Endodermal cell (in vitro differentiated cells): ENCODE measurements at places on chromosomes 5 and 9.
A peak's percentile ranks its signal among the peaks of the same experiment; 100 is the strongest.

DNA sequence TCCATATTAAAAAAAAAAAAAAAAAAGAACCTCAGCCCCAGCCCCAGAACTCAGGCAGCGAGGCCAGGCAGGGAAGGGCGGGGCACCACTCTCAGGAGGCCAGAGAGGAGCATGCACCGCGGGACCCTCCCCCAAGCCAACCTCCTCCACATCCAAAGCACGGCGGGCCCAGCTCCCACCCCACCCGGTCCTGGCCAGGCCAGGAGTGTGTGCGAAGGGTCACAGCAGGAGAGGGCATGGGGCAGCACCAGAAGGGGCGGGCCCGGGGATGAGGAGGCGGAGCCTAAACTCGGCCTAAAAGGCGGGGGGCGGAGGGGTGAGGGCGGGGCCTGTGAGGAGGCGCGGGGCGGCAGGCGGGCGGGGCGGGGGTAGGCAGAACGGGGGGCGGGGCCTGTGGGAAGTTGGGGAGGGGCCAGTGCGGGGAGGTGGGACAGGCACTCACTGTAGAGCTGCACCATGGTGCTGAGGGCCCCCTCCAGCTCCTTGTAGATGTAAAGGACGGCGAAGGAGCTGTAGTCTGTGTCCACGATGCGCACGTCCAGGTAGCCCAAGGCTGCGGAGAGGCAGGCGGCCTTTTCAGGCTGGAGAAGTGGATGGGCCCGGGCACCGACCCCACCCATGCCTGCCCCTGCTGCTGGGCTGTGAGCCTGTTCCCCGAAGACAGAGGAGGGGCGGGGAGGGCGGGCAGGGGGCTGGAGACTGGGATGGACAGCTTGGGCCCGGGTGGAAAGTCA, 1.2 kb downstream of the LCN15 start:
- peak; percentile 97 for DNase-seq

- DNase-seq = no peak
Observed at GRCh38 chr5:116035123-116035522, 2.9 kb downstream of the ARL14EPL start.

GRCh38 chr5:56963246-56963645, 11.3 kb upstream of the MIER3 start:
- DNase-seq = no peak

DNA sequence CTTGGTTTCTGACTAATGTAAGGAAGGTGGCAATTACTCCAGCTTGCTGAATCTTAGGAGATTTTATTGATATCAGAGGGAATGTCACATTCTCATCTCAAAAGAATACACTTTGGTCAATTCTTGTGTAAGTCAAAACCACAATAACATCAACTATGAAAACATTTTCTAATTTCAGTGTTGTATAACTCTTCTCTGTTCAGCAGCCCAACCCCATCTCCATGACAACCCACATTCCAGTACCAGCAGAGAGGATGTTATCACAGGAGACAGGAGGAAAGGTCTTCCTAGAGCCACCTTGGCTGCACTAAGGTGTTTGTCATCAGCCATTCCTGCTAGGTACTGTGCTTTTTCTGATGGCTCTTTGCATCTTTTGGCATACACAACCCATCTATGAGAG, 529.1 kb upstream of the BRINP1 start:
- no peak for DNase-seq

- no peak for DNase-seq
Observed at GRCh38 chr9:123517512-123517911, 161.5 kb downstream of the CRB2 start.

DNA sequence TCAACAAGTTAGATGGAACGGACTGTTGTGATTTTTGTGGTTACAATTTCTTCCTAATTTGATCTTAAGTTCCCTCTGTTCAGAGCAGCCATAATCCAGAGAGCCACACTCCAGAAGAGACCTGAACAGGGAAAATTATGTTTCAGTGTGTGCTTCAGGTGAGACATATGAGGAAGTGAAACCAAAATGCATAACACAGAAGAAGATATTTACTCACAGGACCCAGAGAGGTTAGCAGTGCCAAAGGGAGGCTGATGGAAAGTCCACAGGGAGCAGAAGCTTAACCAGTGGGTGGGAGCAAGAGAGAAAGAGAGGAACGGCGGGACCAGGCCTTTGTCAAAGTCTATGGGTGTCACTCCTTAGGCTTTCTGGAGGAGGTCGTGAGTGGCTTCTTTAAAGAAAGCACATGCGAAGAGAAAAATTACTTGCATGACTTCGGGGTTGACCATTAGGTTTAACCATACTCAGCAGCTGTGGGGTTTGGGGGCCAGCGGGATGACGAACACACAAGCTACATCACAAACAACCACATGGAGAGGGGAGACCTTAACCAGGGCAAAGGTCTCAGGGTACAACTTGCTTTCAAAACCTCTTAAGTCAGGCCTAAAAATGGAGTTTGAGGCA, 141.4 kb downstream of the MED10 start:
- DNase-seq = no peak

- no peak for DNase-seq
Observed at GRCh38 chr5:88824141-88824540, 58.8 kb downstream of the MEF2C start.

- DNase-seq = no peak
Observed at GRCh38 chr9:106305428-106306133, 557.4 kb upstream of the ZNF462 start.

DNA sequence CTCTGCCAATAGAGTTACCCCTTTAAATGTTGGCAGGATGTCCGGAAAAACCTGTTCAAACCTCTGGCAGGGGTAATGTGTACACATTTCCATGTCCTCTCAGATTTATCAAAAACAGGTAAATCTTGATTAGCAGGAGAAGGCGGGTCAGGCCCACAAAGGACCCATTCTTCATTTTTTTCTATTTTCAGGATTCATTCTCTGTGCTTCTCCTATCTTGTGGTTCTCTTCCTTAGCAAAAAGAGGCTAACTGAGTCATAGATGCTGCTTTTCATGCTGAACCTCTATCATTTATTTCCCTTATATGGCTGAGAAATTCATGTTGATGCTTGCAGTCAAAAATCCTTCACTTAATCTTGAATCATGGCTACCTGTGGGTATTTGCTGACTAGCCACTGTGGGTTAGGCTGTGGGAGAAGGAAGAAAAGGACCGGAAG, 112.7 kb upstream of the IQGAP2 start:
- DNase-seq = no peak

- DNase-seq = no peak
Observed at GRCh38 chr5:2833556-2833955, 82.1 kb upstream of the IRX2 start.

DNA sequence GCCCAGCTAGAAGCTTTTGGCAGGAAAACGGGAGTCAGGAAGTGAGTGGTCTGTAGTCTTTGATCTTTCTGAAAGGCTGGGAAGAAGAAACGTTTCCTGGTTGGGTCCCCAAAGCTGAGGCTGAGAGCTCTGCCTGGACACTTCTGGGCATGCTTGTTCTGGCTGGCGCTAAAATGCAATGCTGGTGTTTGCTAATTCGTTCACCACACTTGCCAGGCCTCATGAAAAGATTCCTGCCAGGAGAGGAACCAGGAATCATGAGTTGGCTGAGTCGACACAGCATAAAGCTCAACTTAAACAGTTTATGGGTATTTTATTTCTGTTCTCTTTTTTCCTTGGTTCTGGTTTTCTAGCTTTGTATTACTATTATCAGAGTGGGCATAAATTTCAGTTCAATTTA, 10.7 kb upstream of the PTGR1 start:
- no peak for DNase-seq

GRCh38 chr9:109974143-109974917, 194.3 kb downstream of the PALM2AKAP2 start:
- DNase-seq = peak; percentile 19

DNA sequence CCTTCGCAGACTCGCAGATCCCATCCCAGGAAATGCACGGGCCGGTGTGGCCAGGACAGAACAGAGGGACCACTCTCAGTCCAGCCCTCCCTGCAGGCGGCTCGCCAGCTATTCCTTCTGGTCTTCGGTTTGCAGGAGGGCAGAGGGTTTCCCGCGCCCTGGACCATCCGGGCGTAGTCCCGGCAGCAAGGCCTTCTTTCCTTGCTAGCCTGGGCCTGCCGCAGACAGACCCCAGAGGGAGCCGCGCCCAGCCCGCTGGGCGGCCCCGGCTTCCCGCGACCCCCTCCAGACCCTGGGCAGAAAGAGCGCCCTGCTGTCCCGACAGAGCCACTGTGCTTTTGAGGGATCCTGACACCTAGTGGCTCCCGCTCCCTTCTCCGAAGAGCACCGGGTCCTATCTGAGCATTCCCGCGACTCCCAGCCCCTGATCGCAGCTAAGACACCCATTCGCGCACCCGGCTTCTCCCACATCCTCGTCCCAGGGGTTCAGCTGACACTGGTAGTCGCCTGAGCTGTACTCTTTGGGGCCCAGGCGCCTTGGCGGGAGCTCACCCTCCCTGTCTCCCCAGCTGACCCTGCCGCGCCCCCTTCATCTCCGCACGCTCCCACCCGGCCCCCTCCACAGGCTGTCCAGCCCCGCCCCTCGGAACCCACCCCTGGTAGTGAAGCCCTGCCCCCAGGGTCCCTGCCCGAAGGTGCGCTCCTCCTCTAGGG, 1.1 kb downstream of the CFAP90 start:
- DNase-seq = no peak

DNA sequence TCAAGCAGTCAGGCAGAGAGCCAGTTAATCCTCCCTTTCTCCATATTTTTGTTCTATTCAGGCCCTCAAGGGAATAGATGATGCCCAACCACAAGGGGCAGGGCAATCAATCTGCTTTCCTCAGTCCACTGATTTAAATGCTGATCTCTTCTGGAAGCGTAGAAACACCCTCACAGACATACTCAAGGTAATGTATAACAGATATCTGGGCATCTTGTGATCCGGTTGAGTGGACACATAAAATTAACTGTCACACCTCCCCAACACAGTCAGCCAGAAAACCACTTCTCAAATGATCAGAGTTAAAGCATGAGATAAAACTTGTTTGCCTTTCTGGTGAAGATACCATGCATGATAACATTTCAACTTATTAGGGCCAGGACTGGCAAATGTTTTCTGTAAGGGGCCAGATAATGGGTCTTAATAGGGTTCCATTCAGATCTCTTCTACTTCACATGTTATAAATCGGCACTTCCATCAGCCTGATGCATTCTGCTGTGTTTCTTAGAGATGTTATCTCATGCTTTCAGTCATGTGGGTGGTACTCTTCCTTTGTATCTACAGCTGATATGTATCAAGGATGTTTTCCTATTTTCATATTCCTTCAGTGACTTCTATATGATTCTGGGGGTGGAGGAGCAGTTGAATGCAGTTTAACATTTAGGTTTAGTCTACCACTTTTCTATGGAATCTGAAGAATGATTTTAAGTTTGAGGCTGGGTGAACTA, 58.9 kb upstream of the CNTLN start:
- DNase-seq = no peak

GRCh38 chr5:157925786-157926671, 67.1 kb upstream of the CLINT1 start:
- DNase-seq = peak; percentile 52

- DNase-seq = peak; percentile 36
Observed at GRCh38 chr9:127975376-127976315, 5.1 kb downstream of the EEIG1 start.

GRCh38 chr9:107669422-107669821, 179.9 kb upstream of the KLF4 start:
- DNase-seq = no peak

- DNase-seq = peak; percentile 50
Observed at GRCh38 chr9:10366171-10366779, 246.5 kb downstream of the PTPRD start.

GRCh38 chr9:114053246-114054005, 24.7 kb downstream of the AMBP start:
- peak; percentile 31 for DNase-seq

DNA sequence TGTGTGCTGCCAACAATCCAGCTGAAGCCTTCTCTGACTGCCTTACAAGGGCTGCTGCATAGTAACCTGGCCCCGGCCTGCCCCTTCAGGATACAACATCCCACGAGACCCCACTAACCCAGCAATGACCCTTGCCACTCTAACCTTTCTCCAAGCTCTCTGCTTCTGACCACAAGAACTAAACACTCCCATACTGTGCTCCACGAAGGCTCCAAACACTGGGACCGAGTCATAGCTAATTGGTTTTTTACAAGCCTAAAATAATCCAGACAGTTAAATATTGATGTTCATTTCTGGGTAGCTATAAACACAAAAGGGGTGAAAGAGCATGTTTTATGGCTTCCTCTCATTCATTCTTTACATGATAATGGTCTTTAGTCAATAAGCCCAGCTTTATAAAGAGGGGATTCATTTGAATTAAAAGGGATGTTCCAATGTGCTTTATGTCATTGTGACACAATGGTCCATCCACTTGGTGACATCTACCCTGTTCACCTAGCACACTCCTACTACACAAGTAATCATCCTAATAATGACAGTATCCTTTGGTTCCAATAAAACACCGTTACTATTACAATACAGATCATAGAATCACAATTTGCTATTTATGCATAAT, 16.2 kb upstream of the TLE4 start:
- no peak for DNase-seq

DNA sequence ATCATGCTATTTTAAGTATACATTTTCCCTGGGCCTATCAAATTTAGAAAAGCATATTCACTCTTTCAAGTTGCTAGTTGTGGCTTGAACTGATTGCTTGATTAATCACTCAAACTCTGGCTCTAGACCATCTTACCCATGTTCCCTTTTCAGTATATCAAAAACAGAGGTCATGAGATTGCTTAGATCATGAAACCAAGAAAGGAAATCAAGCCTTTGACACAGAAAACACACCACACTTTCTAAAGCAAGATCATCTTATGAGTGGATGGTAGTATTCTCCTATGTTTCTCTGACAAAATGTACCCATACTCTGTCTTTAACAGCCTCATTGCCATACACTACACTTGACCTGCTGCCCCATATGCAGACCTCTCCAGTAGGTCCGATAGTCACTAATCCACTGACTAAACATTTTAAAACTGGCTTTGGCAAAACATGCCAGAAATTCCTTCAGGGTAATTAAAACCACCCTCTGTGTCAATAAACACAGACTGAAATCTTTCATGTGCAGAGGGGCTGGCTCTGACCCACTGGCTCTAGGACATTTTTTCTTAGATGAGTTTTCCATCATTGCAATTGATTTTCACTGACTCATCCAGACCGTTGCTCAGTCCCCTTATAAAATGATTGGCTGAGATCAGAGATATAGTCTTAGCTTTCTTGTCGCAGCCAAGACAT, 18.2 kb downstream of the PPP2R2B start:
- no peak for DNase-seq

- DNase-seq = no peak
Observed at GRCh38 chr5:17157916-17158529, 59.4 kb upstream of the BASP1 start.

- DNase-seq = peak; percentile 84
Observed at GRCh38 chr5:149932445-149933350, 11.9 kb downstream of the PDE6A start.

- no peak for DNase-seq
Observed at GRCh38 chr5:152532714-152533113, 127.6 kb upstream of the NMUR2 start.

DNA sequence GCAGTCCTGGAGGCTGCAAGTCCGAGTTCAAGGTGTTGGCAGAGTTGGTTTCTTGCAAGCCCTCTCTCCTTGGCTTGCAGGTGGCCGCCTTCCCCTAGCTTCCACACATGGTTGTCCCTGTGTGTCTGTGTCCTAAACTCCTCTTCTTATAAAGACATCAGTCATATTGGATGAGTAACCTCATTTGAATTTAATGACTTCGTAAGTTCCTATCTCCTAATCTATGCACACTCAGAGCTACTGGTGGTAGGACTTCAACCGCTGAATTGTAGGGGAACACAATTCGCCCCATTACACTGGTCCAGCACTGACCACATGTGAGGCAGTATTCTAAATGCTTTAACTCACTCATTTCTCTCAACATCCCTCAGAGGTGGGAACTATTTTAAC, 25.9 kb upstream of the ADAMTS2 start:
- DNase-seq = no peak
